Bronchial epithelial cell (primary cell): ENCODE measurements at places on chromosomes 7 and 10. TPM values are rescaled to one million over a fixed set of nuclear protein-coding genes. Genes with fewer than 3 reads are reported as not detected.
A peak's percentile ranks its signal among the peaks of the same experiment; 100 is the strongest.

DNA sequence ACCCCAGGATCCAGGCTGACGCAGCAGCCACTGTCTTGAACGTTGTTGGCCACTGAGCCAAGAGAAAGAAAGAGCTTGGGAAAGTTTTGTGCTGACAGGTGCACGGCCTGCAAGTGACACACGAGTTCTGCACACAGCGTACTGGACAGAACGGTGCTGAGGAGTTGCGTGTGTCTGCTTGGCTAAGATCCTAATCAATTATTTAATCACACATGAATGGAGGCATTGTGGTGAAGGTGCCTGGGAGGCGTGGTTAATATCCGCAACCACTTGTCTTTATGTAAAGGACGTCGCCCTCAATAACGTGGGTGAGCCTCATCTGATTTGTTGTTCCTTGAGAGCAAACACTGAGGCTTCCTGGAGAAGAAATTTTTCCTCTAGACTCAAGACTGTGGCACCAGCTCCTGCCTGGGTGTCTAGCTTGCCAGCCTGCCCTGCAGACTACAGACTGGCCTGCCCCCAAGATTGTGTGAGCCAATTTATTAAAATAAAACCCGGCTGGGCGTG, 16.6 kb upstream of the GNA12 start:
- DNase-seq: peak; percentile 40

DNA sequence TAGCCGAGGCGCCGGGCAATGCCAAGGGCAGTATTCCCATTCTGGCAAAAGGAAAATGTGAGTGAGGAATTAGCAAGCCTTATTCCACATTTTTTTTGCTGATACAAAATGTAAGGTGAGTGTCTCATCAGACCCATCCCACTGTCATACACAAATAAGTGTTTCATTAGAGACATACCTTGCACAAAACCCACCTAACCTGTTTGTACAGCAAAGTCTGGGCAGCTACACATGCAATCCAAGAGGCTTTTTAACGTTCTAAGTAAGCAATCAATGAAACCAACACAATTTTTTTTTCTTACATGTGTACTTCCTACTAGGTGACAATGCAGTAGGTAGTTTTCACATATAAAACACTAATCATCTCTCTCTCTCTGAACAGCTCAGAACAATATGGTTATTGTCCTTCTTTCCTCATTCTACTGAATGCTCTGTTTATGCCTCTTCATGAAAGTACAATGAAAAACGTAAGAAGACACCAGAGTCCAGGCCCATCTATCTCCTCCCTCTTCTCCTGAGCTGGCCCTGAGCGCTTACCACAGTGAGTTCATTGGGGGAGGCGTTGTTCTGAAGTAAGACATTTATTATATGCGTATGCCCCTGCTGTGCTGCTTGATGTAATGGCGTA, 217.2 kb downstream of the ANK3 start:
- peak; percentile 76 for DNase-seq

PGAM2 gene
- total RNA-seq: 0.53 and 0.90 TPM in 2 replicates

NUPR2 gene
- total RNA-seq: not detected in 2 replicates

DNA sequence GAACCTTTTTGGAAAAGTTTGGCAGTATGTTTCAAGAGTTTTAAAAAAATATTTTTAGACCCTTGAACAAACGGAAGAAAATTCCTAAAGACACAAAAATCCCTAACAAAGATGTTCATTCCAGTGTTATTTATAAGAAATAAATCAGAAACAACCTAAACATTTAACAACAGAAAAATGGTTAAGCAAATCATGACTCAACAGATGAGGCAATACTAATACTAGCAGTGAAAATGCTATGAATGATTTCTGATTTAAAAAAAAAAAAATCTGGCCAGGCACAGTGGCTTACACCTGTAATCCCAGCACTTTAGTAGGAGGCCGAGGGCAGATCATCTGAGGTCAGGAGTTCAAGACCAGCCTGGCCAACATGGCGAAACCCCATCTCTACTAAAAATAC, 61.0 kb downstream of the ARHGAP12 start:
- DNase-seq: peak; percentile 68

GRCh38 chr7:158020706-158021095, 566.9 kb downstream of the PTPRN2 start:
- no peak for DNase-seq
